ENCODE measurements at places on chromosomes 5 and 9.

GRCh38 chr5:1776831-1777230, 22.8 kb downstream of the MRPL36 start:
- no peak for DNase-seq

- DNase-seq, result no peak
Measured at GRCh38 chr5:68376935-68377334, 161.4 kb downstream of the PIK3R1 start.

DNA sequence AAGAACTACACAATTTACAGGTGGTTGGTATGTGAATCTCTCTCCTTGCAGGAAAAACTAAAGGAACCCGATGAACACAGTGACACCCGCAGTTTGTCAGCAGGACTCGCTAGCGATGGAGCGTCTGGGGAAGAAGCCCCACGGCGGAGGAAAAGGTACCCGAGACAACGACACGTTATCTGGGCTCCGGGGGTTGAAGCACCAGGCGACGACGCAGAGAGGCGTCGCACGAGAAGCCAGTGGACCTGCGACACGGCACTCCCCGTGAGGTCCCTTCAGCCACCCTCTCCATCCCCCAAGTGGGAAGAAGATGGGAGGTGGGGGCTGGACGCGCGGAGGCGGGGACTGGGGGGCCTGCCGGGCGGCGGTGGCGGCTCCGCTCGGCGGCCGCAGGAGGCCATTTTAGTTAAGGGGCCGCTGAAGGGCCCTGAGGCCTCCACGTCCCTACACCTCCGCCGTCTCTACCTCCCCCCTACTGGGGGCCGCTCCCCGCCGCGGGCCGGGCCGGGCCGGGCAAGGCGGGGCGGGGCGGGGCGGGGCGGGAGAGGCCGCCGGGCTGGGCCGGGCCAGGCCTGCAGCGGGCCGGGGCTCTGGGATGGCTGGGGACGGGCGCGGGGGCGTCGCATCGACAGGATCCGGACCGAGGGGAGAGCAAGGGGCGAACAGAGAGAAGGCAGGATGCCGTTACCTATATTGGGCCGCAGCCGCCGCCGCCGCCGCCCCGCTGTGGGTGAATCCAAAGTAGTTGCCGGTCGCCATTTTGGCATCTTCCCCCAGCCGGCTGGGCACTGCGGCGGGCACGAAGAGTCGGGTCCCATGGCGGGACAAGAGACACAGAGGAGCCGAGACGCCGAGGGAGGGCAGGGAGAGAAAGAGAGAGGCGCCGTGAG, 754 bp downstream of the ZFR start:
- DNase-seq, result no peak

- no peak for DNase-seq
Measured at GRCh38 chr9:89786655-89787054, 181.8 kb downstream of the GADD45G start.

DNA sequence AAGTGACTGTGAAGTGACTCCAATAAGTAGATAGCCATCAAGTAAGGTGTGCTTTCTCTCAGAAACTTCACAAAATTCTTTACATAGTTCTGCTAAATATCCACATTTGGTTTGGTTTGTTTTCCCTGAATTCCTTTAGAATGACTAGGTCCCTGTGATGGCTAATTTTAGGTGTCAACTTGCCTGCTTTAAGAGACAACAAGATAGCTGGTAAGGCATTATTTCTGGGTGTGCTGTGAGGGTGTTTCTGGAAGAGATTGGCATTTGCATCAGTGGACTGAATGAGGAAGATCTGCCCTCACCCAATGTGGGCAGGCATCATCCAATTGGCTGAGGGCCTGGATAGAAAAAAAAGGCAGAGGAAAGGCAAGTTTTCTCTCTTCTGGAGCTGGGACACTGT, 8.3 kb upstream of the PTBP3 start:
- no peak for DNase-seq

DNA sequence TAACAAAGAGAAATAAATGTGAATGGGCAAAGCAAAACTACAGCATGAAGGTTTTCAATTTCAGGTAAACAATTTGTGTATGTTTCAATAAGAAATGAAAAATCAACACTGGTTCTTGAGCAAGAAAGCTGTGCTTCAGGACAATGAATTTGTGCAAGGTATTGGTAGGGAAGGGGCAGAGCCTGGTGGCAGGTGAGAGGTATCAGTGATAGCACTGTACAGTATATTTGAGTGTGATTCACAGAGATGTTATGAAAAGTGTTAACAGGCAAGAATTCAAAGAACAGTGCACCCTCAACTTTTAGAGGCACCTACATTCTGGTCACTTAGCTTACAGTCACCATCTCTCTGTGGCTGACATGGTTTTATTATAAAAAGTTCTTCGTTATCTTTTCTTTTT, 25.7 kb downstream of the PLPP1 start:
- DNase-seq, result no peak

DNA sequence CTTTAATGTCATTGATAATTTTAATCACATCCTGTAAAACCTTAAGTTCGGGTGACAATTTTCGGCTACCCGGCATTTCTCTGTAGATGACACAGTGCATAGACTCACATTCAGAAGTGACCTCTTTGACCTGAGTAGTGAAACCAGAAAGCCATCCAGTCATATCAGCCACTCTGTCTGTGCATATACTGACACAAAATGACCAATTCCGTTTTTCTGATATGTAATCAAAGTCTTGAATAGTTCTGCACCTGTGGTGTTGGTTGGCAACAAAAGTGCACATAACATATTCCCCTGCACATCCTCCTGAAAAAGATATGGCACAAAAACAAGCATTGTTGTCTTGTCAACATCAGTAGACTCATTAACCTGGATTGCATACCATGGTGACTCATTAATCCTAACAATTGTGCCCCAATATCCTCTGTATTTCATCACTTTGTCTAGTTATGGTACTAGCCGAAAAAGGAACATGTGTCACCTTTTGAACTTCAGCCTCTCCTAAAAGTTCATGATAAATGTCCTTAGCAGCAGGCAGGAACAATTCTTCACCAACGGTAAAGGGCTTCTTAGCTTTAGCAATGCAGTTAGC, 4.6 kb upstream of the HNRNPA0 start:
- DNase-seq, result no peak

- DNase-seq, result no peak
Measured at GRCh38 chr9:111943200-111943599, 46.6 kb downstream of the UGCG start.

- DNase-seq, result no peak
Measured at GRCh38 chr9:20048985-20049384, 260.1 kb upstream of the SLC24A2 start.

DNA sequence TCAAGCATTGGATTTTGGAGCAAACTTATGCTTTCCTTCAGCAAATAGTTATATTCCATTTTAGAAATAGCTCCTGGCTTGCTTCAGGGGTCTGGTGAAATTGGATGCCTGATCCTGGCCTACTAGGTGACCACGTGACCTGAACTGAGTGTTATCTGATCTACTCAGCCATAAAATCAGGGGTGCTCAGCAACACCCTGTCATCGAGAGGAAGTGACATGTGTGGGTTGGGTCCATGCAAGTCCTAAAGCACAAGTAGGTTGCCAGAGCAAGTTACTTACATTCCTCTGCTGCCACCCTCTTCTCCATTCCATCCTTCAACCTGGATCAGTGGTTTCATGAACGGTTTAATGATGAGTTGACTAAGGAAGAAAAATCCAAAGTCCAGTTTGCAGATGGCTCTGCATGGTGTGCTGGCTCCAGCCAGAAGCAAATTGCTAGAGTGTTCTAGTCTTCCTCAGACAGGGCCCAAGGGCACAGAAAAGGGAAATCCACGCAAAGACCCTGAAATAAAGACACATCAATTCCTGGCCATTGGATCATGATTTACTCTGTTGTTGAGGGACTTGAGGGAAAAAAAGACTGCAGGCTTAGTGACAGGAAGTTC, 2.8 kb upstream of the FAM193B start:
- no peak for DNase-seq

DNA sequence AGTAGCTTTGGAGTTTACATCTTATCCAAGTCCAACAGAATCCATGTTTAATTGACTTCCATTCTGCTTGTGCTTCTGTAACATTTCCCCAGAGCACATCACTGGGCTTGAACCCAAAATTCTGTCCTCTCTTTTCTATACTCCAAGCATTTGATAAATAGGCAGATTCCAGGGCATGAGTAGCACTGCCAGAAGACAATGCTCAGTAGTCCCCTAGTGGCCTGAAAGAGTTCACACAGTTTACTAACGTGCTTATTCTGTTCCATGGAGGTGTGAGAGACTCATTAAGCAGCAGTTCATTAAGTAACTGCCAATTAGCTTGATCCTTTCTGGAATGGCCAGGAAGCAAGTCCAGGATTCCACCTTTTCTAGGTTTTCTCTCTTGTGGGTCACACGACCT, 9.4 kb upstream of the GABRA6 start:
- peak; percentile 8 for DNase-seq

GRCh38 chr5:138192826-138193225, 13.9 kb downstream of the KIF20A start:
- DNase-seq, result no peak

DNA sequence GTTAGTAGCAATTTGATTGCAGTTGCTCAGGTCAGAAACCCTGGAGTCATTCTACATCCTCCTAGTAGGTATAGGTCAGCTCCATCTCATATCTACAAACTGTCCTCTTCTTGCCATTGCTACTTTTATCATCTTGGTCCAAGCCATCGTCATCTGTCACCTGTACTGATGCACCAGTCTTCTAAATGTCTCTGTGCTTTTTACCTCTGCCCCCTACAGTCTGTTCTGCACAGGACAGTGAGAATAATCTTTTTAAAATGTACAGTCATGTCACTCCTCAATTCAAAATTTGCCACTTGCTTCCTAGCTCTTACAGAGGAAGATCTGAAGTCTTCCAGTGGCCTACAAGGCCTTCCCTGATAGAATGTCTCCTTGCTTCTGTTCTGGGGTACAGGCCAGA, 6.8 kb downstream of the NNT start:
- no peak for DNase-seq

DNA sequence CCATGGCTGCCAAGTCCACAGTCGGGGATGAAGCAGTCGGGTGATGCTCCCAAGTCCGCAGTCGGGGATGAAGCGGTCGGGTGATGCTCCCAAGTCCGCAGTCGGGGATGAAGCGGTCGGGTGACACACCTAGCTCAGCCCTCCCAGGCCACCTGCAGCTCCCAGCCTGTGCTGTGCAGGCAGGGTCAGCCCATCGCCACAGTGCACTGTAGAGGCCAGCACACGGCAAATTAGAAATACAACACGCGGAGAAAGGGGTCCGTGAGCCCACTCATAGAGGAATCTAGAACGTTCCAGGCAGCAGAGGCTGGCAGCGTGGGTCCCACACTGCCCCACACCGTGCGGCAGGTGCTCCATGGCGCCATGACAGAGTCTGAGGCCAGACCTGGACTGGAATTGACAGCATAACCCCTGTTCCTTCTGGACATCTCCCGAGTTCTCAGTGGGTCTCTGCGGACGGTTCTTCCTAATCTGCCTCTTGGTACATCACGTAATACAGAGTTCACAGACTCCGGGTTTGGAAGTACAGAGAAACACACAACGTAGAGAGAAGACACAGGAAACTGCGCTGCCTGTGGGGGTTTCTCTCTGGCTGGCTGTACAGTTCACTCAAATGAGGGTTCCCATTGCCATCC, 7.7 kb upstream of the EXOC3 start:
- no peak for DNase-seq

DNA sequence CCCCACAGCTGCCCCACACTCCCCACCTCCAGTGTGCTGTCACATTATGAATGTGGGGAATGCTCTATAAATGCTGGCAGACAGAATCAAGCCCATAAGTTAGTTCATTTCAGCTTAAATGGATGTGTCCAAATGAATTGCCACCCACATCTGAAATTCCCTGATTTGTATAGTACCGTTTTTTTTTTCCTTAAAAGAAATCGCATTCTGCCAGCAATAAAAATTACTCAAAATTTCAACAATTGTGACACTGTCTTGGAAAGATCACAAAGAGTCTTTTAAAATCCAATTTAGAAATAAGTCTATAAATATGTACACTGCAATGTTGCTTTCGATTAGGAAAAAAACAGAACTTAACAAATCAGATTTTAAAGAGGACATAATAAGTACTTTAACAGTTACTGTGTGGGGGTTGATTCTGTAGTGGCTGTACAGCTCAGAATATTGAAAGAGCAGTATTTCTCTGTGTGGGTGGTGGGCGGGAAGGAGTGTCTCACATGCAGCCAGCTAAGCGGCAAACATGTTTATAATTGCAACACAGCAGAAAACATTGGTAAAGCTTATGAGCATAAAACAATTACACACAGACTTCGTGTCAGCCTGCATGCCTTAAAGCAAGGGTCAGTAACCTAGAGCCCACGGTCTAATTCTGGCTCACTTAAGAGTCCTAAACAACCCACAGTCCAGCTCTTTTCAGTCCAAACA, 24.9 kb upstream of the CSNK1G3 start:
- DNase-seq, result no peak

- DNase-seq, result no peak
Measured at GRCh38 chr5:80185095-80185494, 70.8 kb downstream of the SERINC5 start.

DNA sequence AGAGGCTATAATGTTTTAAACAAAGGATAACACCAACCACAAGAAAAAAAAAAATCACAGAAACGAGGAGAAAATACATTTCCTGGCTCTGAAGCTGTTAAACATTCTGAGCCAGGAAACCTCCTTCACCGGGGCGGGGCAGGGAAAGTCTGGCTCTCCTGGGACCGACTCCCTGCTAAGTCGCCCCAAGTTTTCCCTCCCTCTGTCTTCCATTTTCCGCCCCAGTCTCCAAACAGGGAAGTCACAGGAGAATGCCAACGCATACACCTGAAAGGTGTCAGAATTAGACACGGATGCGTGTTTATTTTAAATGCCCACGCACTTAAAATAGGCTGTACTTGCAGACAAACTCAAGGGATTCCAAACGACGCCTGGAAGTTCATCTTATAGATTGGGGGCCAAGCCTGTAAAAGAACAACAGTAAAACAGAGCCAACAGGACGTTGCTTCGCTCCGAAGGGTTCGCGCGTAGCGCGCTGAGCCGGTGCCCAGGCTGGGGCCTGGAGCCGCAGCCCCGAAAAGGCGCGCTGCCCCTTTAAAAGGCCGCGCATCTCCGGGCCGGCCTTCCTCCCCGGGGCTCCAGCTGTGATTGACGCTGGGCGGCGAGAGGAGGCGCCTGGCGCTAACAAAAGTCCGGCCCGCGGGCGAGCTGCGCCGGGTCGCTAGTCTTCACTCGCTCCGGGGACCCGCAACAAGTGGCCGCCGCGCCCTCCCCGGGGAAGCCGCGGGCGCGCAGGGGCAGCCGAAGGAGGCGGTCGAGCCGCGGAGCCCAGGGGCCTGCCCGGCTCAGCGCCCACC, at the start of gene FBXL7:
FBXL7 (plus strand) TSS at position 653 of the 797 bp plus-strand sequence.
- DNase-seq, result no peak

GRCh38 chr5:157918811-157919742, 60.1 kb upstream of the CLINT1 start:
- DNase-seq, result no peak

Data from Panc1 (cell line).